ENCODE measurements at places on chromosomes 7 and 10.
A peak's percentile ranks its signal among the peaks of the same experiment; 100 is the strongest.

- no peak overlapping the region for H3K27ac ChIP-seq
- H3K4me3 ChIP-seq: no peak overlapping the region
- H3K27me3 ChIP-seq: no peaks in the 10 kb centered on the region
Observed at GRCh38 chr10:114647545-114648138, 10.4 kb downstream of the ABLIM1 start.

DNA sequence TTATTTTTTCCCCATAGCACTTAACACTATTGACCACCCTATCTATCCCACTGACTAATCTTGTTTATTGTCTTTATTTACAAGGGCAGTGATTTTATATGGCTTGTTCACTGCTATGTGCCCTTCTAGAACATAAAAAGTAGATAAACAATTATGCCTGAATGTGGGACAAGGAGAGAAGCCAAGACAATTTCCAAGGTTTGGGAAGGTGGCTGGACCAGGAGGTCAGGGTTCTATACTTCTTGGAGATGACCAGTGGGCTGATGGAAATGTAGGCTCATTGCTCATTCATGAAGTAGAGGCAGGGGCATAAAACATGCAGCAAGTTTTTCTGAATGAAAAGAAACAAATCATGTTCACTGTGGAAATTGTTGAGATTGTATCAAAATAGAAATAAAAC, 11.5 kb downstream of the IGFBP3 start:
- no peak overlapping the region for H3K27ac ChIP-seq
- H3K36me3 ChIP-seq: no peaks in the 10 kb centered on the region
- no peak overlapping the region for H3K4me3 ChIP-seq
- H3K27me3 ChIP-seq: no peaks in the 10 kb centered on the region

DNA sequence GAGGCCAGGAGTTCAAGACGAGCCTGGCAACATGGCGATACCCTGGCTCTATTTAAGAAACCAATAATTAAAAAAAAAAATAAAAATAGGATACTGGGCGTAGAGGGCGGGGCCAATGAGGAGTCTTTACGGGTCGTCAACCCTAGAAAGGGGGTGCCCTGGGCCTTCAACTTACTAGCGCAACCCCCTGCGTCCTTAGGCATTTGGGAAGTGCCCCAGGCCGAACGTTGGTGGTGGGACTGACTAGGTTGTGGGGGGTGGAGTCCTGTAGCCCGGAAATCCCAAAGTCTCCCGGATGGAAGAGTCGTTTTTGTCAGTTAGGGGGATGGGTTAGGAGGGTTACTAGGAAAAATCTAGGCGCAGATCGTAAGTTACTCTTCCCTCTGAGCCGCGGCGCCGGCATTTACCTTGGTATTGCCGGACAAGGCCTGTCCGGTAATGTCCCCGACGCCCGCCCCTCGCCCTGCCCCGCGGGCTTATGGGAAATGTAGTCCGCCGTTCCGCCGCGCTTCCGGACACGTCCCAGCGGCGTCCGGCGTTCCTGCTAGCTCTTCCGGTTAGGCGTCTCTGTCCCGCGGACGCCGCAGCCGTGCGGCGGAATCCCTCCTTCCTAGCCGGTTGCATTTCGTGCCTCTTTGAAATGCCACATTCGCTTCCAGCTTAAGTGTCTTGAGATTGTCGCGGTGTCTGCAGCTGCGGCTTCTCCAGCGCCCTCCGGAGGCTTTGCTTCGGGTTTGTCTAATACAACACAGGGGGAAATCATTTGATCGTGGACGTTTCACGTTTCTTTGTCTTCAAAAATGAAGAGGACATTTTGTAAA, 1.3 kb upstream of the ACBD5 start:
- H3K27ac ChIP-seq: peak overlapping the region; percentile 97
- H3K4me3 ChIP-seq: peak overlapping the region; percentile 73
- H3K36me3 ChIP-seq: no peaks in the 10 kb centered on the region
- H3K27me3 ChIP-seq: no peaks in the 10 kb centered on the region
- H3K4me1 ChIP-seq: peaks cover 34% of the 10 kb centered on the region
- peak; percentile 96 for DNase-seq

- no peak for DNase-seq
- no peak overlapping the region for H3K4me3 ChIP-seq
- H3K27me3 ChIP-seq: no peaks in the 10 kb centered on the region
- H3K4me1 ChIP-seq: no peaks in the 10 kb centered on the region
Observed at GRCh38 chr10:69703766-69704630, 74.0 kb downstream of the FAM241B start.

- H3K27me3 ChIP-seq: no peaks in the 10 kb centered on the region
- H3K36me3 ChIP-seq: no peaks in the 10 kb centered on the region
- H3K27ac ChIP-seq: no peak overlapping the region
Observed at GRCh38 chr10:35367982-35368381, 31.7 kb downstream of the CCNY start.

DNA sequence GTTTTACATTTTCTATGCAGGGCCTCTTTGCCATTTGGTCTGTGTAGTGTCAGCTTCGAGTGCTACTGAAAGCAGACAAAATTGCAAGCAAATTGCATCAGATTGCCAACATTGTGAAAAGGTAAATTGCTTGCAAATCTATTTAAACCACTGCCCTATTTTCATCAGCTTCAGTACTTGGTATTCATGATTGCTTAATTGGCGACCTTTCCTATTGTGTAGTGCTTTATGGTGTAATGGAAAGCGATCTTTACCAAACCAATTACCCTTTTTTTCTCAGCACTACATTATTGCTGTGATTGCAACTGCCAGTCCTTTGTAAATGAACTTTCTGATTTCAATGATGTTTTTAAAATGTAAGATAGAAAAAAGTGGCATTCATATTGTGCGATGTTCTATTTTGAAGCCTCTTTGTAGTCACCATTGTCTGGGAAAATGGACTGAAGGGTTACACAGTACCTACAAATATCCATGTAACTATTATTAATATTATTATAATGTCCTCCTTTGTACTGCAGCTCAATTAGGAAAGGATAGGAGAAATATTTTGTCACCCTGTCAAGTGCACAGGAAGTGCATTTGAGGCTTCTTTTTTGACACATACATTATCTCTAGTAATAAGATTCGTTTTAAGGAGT, 177.7 kb upstream of the SP8 start:
- no peak for DNase-seq
- H3K4me3 ChIP-seq: no peak overlapping the region
- no peaks in the 10 kb centered on the region for H3K4me1 ChIP-seq
- H3K27me3 ChIP-seq: no peaks in the 10 kb centered on the region
- no peak overlapping the region for H3K27ac ChIP-seq

DNA sequence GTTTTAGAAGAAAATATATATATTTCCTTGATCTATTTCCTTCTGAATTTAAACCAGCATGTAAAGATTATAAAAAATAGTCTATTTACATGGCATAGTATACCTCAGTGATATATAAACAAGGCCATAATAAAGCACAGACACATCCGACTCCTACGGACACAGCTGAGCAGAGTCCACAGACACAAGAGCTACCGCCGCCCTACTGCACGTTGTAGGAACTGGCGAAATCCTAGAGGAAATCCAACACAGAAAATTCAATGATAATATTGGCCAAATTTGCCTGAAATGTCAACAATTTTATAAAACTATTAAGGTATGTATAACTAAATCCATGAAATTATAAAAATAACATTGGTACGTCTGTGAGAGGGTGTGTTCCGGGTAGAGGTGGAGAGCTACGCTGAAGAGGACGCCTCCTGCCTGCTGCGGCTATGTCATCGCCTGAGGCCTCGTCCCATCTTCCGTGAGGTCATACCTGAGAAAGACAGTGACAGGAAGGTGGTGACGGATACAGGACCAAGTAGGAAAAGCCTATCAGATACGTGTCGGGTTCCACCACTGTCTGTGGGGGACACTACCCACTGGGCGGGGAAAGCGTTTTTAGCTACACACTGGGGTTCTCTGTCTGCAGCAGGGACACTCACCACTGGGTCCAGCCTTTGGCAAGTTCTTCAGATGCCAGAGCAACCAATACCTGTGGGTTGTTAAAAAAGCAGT, 29.3 kb upstream of the NCAPG2 start:
- no peaks in the 10 kb centered on the region for H3K27me3 ChIP-seq
- no peak overlapping the region for H3K27ac ChIP-seq
- H3K36me3 ChIP-seq: no peaks in the 10 kb centered on the region

- H3K4me1 ChIP-seq: peaks cover 24% of the 10 kb centered on the region
- H3K36me3 ChIP-seq: peaks cover 26% of the 10 kb centered on the region
- H3K27ac ChIP-seq: peak overlapping the region; percentile 96
- DNase-seq: no peak
Observed at GRCh38 chr10:70145166-70145665, 1.3 kb downstream of the TYSND1 start.

- H3K36me3 ChIP-seq: no peaks in the 10 kb centered on the region
- peak; percentile 35 for DNase-seq
- H3K27me3 ChIP-seq: no peaks in the 10 kb centered on the region
- peaks cover 37% of the 10 kb centered on the region for H3K4me1 ChIP-seq
Observed at GRCh38 chr10:97498841-97499560, at the start of gene UBTD1. Gene UBTD1, plus strand, starts transcription at chr10:97498924. Its CDS starts 280 bp downstream, at chr10:97499204.

- H3K27me3 ChIP-seq: no peaks in the 10 kb centered on the region
- peaks cover 20% of the 10 kb centered on the region for H3K4me1 ChIP-seq
- DNase-seq: no peak
Observed at GRCh38 chr7:55504967-55505658, 67.2 kb downstream of the VOPP1 start.

GRCh38 chr7:1097120-1097504, 9.2 kb downstream of the GPER1 start:
- no peak overlapping the region for H3K4me3 ChIP-seq
- H3K27ac ChIP-seq: no peak overlapping the region
- DNase-seq: no peak
- no peaks in the 10 kb centered on the region for H3K4me1 ChIP-seq
- H3K36me3 ChIP-seq: no peaks in the 10 kb centered on the region

- H3K4me3 ChIP-seq: no peak overlapping the region
- no peaks in the 10 kb centered on the region for H3K27me3 ChIP-seq
- no peaks in the 10 kb centered on the region for H3K36me3 ChIP-seq
- H3K27ac ChIP-seq: no peak overlapping the region
- no peaks in the 10 kb centered on the region for H3K4me1 ChIP-seq
Observed at GRCh38 chr10:55398497-55398882, 597.5 kb upstream of the PCDH15 start.

GRCh38 chr10:72164617-72165016, 51.2 kb upstream of the ANAPC16 start:
- no peaks in the 10 kb centered on the region for H3K27me3 ChIP-seq
- no peak for DNase-seq
- no peaks in the 10 kb centered on the region for H3K36me3 ChIP-seq
- H3K4me3 ChIP-seq: no peak overlapping the region

DNA sequence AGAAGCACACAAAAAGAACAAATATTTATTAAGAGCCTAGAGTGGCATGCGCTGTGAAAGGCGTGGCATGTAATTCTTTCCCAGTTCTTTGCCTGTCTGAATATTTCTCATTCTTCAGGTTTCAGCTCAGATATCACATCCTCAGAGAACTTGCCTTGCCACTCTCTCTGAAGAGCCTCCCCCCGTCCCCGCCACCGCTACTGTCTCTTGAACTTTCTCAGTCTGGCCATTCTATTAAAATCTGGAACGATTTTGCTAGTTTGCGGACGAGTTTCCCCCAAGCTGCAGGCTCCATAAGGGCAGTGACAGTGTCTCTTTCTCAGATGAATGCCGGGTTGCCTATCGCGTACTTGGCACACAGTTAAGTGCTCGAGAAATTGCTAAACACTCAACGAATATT, 787 bp upstream of the PLEKHA1 start:
- H3K4me1 ChIP-seq: peaks cover 31% of the 10 kb centered on the region
- peak overlapping the region; percentile 92 for H3K27ac ChIP-seq
- no peaks in the 10 kb centered on the region for H3K36me3 ChIP-seq

- no peak overlapping the region for H3K27ac ChIP-seq
- no peaks in the 10 kb centered on the region for H3K4me1 ChIP-seq
- H3K4me3 ChIP-seq: no peak overlapping the region
- H3K27me3 ChIP-seq: no peaks in the 10 kb centered on the region
- no peak for DNase-seq
- H3K36me3 ChIP-seq: no peaks in the 10 kb centered on the region
Observed at GRCh38 chr7:51019891-51020870, 237.5 kb upstream of the GRB10 start.

DNA sequence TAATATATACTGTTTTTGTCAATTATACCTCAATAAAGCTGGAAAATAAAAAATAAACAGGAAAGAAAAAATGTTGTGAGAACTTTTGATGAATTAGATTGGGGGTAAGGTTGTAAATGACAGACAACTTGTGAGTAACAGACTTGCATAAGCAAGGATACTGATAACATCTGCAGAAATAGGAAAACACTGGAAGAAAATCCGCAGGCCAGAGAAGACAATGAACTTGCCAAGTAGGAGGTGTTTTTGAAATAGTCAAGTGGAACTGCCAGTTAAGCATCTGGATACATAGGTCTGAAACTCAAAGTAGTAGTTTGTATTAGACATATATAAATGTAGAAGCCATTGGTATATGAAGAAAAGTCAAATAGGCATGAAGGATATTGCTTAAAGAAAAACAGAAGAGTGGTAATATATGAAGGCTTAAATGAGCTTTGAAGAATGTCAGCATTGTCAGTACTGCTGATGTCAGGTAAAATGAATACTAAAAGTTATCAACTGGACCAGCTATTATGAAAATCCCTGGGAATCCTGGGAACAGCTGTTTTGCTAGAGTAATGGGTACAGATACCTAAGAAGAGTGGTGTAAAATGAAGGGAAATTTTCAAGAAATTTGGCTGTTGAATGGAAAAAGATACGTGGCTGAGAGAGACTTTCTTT, 58.7 kb downstream of the DNAJC1 start:
- no peak for DNase-seq
- no peaks in the 10 kb centered on the region for H3K27me3 ChIP-seq
- no peaks in the 10 kb centered on the region for H3K36me3 ChIP-seq
- no peaks in the 10 kb centered on the region for H3K4me1 ChIP-seq
- H3K4me3 ChIP-seq: no peak overlapping the region

DNA sequence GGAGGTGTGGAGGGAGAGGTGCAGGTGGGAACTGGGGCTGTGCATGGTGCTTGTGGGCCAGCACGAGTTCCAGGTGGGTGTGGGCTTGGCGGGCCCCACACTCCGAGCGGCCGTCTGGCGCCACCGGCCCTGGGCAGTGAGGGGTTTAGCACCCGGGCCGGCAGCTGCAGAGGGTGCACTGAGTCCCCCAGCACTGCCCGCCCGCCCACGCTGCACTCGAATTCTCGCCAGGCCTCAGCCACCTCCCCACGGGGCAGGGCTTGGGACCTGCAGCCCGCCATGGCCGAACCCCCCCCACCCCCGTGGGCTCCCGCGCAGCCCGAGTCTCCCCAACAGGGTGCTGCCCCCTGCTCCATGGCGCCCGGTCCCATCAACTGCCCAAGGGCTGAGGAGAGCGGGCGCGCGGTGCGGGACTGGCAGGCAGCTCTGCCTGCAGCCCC, 810.2 kb downstream of the PCDH15 start:
- H3K36me3 ChIP-seq: no peaks in the 10 kb centered on the region
- H3K27me3 ChIP-seq: no peaks in the 10 kb centered on the region
- no peak for DNase-seq
- H3K4me3 ChIP-seq: no peak overlapping the region
- H3K27ac ChIP-seq: no peak overlapping the region

DNA sequence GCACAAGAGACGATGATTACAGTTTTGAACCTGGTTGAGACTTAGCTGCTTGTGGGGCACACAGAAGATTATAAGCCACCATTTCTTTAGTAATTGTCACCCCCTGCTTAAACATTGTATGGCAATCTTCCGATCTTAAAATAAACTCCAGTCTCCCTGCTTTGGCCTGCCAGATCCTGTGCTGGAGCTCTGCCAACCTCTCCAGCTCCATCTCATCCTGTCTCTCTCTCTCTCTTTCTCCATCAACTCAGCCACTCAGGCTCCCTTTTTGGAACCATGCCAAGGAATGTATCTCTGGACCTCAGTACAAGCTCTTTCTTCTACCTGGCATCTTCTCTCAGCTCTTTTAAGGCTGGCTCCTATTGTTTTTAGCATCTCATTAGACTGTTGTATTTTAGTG, 1053.2 kb downstream of the REEP3 start:
- no peaks in the 10 kb centered on the region for H3K27me3 ChIP-seq
- peak; percentile 30 for DNase-seq
- H3K27ac ChIP-seq: no peak overlapping the region
- no peak overlapping the region for H3K4me3 ChIP-seq
- no peaks in the 10 kb centered on the region for H3K4me1 ChIP-seq

Measured in left lung (tissue), 14 donors.